ENCODE measurements at places on chromosomes 11 and 22. TPM values are rescaled to one million over a fixed set of nuclear protein-coding genes. Genes with fewer than 3 reads are reported as not detected.

DNA sequence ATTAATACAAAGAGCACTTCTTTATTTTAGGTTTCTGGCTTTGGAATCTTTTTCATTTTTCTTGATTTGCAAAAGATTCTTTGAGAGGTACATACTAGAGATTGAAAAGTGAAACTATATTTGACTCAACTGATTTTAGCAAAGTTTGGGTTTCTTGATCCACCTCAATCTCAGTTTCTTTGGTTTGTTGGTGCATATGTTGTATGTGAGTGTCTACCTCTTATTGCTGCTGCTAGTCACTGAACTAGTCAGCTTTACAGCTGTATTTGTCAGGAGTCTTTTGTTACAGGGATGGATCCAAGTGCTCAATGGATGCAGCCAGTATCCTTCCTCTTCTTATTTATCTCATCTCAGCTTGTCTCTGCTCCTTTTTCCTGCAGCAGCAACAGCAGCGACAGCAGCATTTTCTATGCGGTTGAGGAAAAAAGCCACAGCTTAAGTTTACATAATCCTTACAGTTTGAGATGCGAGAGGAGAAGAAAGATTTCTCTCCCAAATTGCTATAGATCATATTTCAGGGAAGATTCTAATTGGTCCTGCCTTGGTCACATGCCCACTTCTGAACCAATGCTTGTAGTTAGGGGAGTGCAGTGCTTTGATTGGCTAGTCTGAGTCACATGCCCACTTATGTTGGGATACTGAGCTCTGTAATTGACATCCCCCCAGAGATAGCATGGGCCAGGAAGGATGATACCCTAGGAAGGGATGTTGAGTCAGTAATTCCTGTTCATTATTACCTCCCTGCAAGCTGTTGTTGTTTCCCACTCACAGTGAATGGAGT lies 10.0 kb upstream of the ZNRF3 start:
- DNase-seq, result no peak

DNA sequence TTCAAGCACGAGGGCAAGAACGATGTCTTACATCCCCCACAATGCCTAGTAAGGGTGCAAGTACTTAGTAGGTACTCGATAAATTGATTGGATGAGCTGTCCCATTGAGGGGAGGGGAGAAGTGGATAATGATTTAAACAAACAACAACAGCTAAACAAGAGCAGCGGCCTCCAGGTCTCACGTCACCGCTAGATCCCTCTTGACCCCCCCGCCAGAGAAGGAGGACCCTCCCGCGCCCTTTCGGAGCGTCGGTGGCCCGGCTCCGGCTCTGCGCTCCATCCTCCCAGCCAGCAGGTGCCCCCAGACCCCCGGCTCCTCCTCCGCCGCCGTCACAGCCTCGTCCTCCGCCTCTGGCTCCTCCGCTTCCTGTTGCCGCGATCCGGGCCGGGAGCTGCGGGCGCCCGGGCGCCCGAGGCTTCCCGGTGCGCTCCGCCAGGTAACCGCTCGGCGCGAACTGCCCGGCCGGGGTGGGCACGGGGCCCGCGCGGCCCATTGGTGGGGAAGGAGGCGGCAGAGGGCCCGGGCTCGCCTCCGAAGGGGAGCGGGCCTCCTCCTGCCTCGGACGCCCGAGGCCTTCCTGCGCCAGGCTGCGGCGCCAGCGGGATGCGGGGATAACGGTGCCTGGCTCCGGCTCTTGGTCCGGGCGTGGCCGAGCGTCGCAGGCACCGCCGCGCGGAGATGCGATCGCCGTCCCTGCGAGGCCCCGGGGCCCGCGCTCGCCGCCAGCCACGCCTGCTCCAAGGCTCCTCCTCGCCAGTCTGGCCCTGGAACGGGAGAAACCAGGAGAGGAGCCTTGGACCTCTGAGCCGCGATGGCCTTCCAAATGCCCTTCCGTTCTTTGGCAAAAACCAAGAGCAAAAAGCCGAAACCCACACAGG lies at the start of gene TLCD5:
TLCD5 (plus strand) TSS at position 368 of the 879 bp plus-strand sequence. CDS start 2,143 bp downstream, outside the sequence.
- peak; percentile 52 for DNase-seq

Gene ALDH3B2
- not detected for total RNA-seq

Gene VWA5A
- 20.5 TPM for total RNA-seq

Gene TLCD5
- 6.4 TPM for total RNA-seq

GRCh38 chr11:69371731-69372588 lies 78.0 kb downstream of the MYEOV start:
- DNase-seq, result no peak

DNA sequence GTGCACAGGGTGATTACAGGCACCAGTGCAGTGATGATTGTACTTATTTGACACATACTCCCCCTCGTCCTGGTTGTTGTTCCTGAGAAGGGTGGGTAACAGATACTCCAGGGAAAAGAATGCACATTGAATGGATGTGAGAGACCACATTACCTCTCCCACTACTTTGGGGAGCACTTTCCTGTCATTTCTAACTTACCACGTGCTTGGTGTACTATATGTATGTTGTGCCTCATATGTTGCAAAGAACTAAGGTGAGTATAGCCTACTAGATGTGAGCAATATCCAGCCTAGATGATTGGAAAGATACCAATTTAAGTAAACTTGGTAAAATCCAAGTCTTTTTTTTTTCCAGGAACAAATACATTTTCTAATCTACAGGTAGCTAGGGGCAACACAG lies 14.3 kb upstream of the SCARF2 start:
- DNase-seq, result no peak

Gene OR10D3
- not detected for total RNA-seq

Gene SPON1
- 42.9 TPM for total RNA-seq

GRCh38 chr11:58596621-58597020 lies 17.8 kb downstream of the ZFP91 start:
- DNase-seq, result no peak

DNA sequence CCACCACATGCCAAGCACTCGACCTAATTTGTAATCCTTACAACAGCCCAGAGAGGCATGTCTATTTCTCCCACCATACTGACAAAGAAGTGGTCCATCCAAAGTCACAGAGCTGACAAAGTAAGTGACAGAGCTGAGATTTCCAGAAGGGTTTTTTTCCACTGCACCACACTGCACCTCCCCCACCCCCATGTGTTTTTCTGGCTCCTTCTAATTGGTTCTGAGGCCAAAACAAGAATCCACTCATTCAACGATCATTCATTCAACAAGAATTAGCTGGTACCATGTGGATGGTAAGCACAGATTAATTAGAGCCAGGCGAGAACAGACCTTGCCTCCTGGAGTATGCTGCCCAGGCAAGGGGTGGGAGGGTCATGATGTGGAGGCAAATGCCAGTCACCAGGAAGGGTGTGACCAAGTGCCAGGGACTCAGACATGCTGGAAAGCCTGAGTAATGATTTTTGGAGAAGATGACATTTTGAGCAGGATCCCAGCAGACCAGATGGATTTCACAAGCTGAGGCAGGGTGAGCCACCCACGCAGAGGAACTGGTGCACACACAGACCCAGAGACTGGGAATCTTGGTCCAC lies 14.9 kb upstream of the PRG2 start:
- no peak for DNase-seq

DNA sequence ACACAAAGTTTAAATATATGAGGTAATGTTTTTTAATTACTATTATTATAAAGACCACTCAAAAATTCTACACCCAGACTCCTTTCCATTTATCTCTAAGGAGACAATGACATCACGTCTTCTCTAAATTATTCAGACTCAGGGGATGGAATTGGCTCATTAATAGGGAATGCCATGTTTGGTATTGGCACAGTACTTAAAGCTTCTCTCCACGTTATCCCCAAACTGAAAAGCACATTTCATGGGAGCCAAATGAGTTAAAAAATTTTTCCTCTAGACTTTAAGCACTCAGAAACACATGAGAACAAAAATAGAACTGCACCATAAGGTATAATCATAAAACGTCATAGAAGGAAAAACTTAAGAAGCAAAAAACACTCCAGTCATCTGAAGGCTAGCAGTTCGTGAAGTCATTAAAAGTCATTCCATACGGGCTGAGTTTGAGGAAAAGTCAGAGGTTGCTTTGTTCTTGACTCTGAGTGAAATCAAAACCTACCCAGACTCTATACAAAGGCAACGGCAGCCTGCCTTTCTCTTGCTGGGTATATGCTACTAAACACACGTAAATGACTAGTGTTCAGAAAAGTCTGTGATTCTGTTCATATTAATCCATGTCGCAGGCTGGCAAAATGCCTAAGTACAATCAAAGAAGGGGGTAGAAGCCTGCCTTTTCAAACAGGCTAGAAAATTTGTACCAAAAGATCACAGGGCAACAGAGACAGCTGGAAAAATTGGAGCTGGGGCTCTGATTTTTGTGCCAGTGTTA lies 8.7 kb upstream of the MPPED2 start:
- DNase-seq, result no peak

GRCh38 chr11:61695917-61696316 lies 15.7 kb downstream of the DAGLA start:
- DNase-seq, result peak; percentile 59

Gene SUN2
- total RNA-seq, result 69.1 TPM

Measured in fibroblast of the aortic adventitia (primary cell).